ENCODE measurements at places on chromosomes 3 and 15. TPM values are rescaled to one million over a fixed set of nuclear protein-coding genes. Genes with fewer than 3 reads are reported as not detected.

DNA sequence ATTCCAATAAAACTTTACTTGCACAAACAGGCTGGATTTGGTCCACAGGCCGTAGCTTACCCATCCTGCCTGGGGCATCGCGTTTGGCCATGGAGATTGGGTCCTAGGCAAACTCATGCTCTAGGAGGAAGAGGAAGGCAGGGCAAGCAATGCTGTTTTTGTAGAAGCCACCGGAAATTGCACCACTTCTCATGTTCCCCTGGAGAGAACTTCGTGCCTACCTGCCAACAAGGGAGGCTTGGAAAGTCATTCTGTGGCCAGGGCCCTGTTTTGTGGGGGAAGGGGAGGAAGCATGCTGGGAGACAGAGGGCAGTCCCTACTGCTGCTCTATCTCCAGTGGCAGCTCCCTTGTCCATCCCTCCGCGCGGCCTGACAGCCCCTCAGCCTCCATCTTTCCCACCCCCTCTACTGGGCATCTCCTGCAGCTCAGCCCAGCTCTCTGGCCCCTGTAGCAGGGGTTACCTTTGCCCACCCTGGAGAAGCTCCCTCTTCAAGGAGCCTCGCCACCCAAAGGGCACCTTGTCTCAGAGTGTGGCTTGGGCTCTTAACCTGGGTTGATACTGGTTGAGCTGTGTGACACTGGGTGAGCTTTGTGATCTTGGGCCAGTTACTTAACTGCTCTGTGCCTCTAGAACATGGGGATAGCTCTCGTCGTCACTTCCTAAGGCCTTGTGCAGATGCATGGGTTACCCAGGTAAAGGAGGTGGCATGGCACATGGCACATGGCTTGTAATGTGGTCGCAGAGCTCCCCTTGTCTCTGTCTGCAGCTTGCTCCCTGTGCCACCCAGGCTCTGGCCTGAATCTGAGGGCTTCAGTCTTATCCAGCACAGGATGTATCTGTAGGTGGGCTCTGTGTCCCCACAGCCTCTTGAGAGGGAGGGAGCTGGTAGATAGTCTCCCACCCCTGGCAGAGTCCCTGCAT lies 6.1 kb downstream of the ABTB1 start:
- H3K27me3 ChIP-seq = no peaks in the 10 kb centered on the region
- H3K27ac ChIP-seq = no peak overlapping the region
- H3K36me3 ChIP-seq = no peaks in the 10 kb centered on the region
- peaks cover 27% of the 10 kb centered on the region for H3K4me1 ChIP-seq

DNA sequence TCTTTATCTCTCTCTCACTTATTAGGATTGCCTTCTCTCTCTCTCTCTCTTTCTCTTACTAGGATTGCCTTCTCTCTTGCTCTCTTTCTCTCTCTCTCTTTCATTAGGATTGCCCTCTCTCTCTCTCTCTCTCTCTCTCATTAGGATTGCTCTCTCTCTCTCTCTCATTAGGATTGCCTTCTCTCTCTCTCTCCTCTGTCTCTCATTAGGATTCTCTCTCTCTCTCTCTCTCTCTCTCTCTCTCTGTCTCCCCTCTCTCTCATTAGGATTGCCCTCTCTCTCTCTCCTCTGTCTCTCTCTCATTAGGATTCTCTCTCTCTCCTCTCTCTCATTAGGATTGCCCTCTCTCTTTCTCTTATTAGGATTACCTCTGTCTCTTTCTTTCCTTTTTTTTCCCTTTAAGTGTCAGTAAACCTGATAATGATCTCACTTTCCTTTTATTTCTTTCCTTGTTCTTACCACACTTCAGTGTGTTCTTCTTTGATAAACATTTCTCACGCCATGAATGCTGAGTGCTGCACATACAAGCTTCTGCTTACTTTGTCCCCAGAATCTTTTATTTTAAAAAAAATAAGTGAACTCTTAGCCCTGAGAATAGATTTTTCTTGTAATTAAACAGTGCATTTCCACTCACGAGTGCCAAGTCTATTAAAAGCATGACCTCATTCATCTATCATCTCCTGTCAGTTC lies 243.4 kb upstream of the TBC1D5 start:
- no peak overlapping the region for H3K4me3 ChIP-seq
- no peaks in the 10 kb centered on the region for H3K4me1 ChIP-seq
- no peaks in the 10 kb centered on the region for H3K27me3 ChIP-seq
- no peak for DNase-seq
- no peaks in the 10 kb centered on the region for H3K36me3 ChIP-seq

The TYRO3 gene
- 12.3 TPM for total RNA-seq

The NPAP1 gene
- total RNA-seq = not detected

The MESD gene
- 29.7 TPM for total RNA-seq

The APPL1 gene
- 35.4 TPM for total RNA-seq

GRCh38 chr3:72699631-72700030 lies 148.6 kb downstream of the SHQ1 start:
- no peak overlapping the region for H3K27ac ChIP-seq
- H3K4me3 ChIP-seq = no peak overlapping the region

- no peaks in the 10 kb centered on the region for H3K4me1 ChIP-seq
- H3K27ac ChIP-seq = no peak overlapping the region
- no peak overlapping the region for H3K4me3 ChIP-seq
- no peak for DNase-seq
Measured at GRCh38 chr15:79595306-79595705, 163.2 kb downstream of the MINAR1 start.

- H3K4me1 ChIP-seq = no peaks in the 10 kb centered on the region
- H3K27me3 ChIP-seq = no peaks in the 10 kb centered on the region
- no peak overlapping the region for H3K27ac ChIP-seq
- DNase-seq = no peak
Measured at GRCh38 chr3:135329479-135329878, 534.4 kb downstream of the EPHB1 start.

The COL7A1 gene
- 44.2 TPM for total RNA-seq

- DNase-seq = no peak
- H3K27me3 ChIP-seq = no peaks in the 10 kb centered on the region
- H3K36me3 ChIP-seq = no peaks in the 10 kb centered on the region
- no peak overlapping the region for H3K4me3 ChIP-seq
- H3K27ac ChIP-seq = no peak overlapping the region
- no peaks in the 10 kb centered on the region for H3K4me1 ChIP-seq
Measured at GRCh38 chr3:131713416-131714123, 210.8 kb upstream of the MRPL3 start.

The KLHDC8B gene
- 2.4 TPM for total RNA-seq

- H3K27ac ChIP-seq = no peak overlapping the region
- H3K4me1 ChIP-seq = no peaks in the 10 kb centered on the region
- DNase-seq = peak; percentile 47
- H3K27me3 ChIP-seq = peaks cover 46% of the 10 kb centered on the region
- no peak overlapping the region for H3K4me3 ChIP-seq
Measured at GRCh38 chr15:77907824-77908751, 169.4 kb downstream of the TBC1D2B start.

The CD276 gene
- total RNA-seq = 52.8 TPM

DNA sequence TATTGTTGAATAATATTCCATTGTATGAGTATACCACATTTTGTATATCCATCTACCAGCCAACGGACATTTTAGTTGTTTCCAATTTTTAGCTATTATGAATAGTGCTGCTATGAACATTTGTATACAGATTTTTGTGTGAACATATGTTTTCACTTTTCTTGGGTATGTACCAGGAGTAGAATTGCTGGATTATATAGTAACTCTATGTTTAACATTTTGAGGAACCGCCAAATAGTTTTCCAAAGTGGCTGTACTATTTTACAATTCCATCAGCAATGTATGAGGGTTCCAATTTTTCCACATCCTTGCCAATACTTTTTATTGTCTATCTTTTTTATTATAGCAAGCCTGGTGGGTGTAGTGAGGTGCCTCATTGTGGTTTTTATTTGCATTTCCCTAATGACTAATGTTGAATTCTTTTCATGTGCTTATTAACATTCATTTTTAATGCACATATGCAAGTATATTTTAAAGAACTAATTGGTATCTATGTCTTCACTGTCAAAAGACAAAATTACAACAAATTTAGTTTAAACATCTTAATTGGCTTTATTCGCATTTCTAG lies 77.5 kb upstream of the PIAS1 start:
- no peak for DNase-seq
- H3K27ac ChIP-seq = no peak overlapping the region
- no peak overlapping the region for H3K4me3 ChIP-seq
- no peaks in the 10 kb centered on the region for H3K36me3 ChIP-seq

The FILIP1L gene
- total RNA-seq = 2.4 TPM

- no peak overlapping the region for H3K4me3 ChIP-seq
- no peak for DNase-seq
- H3K36me3 ChIP-seq = no peaks in the 10 kb centered on the region
- H3K4me1 ChIP-seq = peaks cover 27% of the 10 kb centered on the region
Measured at GRCh38 chr15:40960925-40961324, 7.7 kb downstream of the CHAC1 start.

The C3orf70 gene
- total RNA-seq = not detected

- no peak overlapping the region for H3K4me3 ChIP-seq
- no peaks in the 10 kb centered on the region for H3K27me3 ChIP-seq
- no peaks in the 10 kb centered on the region for H3K36me3 ChIP-seq
- H3K4me1 ChIP-seq = no peaks in the 10 kb centered on the region
- no peak for DNase-seq
- H3K27ac ChIP-seq = no peak overlapping the region
Measured at GRCh38 chr15:36673039-36673438, 93.6 kb downstream of the CDIN1 start.

GRCh38 chr3:45075821-45076625 lies 49.9 kb downstream of the CLEC3B start:
- no peak for DNase-seq
- H3K4me3 ChIP-seq = no peak overlapping the region
- H3K27me3 ChIP-seq = no peaks in the 10 kb centered on the region
- H3K4me1 ChIP-seq = peaks cover 6% of the 10 kb centered on the region

- no peaks in the 10 kb centered on the region for H3K36me3 ChIP-seq
- no peak overlapping the region for H3K4me3 ChIP-seq
- peaks cover 26% of the 10 kb centered on the region for H3K27me3 ChIP-seq
- no peak overlapping the region for H3K27ac ChIP-seq
Measured at GRCh38 chr15:92510163-92510882, 116.6 kb downstream of the ST8SIA2 start.

The LRTM1 gene
- not detected for total RNA-seq

- DNase-seq = no peak
- no peak overlapping the region for H3K27ac ChIP-seq
- H3K27me3 ChIP-seq = no peaks in the 10 kb centered on the region
- H3K36me3 ChIP-seq = no peaks in the 10 kb centered on the region
- peaks cover 6% of the 10 kb centered on the region for H3K4me1 ChIP-seq
- H3K4me3 ChIP-seq = no peak overlapping the region
Measured at GRCh38 chr15:59399465-59400102, 26.9 kb upstream of the MYO1E start.

The HRG gene
- 0.16 TPM for total RNA-seq

The MKRN3 gene
- not detected for total RNA-seq

- H3K4me1 ChIP-seq = no peaks in the 10 kb centered on the region
- no peak for DNase-seq
- H3K4me3 ChIP-seq = no peak overlapping the region
- no peaks in the 10 kb centered on the region for H3K36me3 ChIP-seq
- no peaks in the 10 kb centered on the region for H3K27me3 ChIP-seq
Measured at GRCh38 chr15:58512522-58512921, 80.7 kb downstream of the LIPC start.

DNA sequence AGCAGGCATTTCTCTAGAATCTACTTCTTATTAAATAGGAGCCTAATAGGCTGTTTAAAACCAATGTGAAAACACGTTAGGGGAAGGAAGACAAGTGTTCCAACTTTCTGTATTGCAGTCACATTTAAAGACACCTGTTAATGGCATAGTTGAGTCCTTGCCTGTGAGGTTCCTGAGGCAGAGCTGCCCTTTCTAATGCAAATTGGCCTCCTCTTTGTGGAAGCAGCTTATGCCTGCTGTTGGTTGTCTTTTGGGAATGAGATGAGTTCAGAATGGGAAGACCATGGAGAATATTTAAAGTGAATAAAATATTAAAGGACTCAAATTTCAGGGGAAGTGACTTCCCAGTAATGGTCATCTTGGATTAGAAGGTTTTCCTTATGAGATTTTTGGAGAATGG lies 51.2 kb downstream of the NEK11 start:
- H3K4me1 ChIP-seq = no peaks in the 10 kb centered on the region
- no peaks in the 10 kb centered on the region for H3K36me3 ChIP-seq
- H3K27me3 ChIP-seq = no peaks in the 10 kb centered on the region
- H3K4me3 ChIP-seq = no peak overlapping the region
- no peak overlapping the region for H3K27ac ChIP-seq
- DNase-seq = no peak

GRCh38 chr15:40755812-40756208 lies 756 bp upstream of the RMDN3 start:
- H3K27ac ChIP-seq = peak overlapping the region; percentile 89
- H3K4me1 ChIP-seq = no peaks in the 10 kb centered on the region
- H3K4me3 ChIP-seq = peak overlapping the region; percentile 93
- H3K27me3 ChIP-seq = no peaks in the 10 kb centered on the region
- no peak for DNase-seq

DNA sequence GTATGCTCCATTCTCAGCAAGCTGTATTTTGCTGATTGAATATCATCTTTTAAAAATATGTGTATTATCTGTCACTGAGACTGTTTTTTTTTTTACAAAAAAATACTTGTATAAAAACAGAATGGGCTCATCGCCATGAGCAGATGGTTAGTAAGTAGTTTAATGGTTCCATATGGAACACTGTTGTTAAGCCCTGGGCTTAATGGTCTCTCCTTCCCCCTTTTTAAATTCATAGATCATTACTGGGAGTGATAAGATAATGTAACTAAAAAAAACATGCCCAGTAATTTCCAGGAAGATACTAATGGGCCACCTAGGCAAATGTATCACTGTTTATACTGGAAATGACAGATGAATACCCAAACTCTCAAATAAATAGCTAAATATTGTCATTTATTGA lies 95.3 kb upstream of the TPRG1 start:
- no peak overlapping the region for H3K27ac ChIP-seq
- no peaks in the 10 kb centered on the region for H3K27me3 ChIP-seq
- peaks cover 6% of the 10 kb centered on the region for H3K4me1 ChIP-seq

DNA sequence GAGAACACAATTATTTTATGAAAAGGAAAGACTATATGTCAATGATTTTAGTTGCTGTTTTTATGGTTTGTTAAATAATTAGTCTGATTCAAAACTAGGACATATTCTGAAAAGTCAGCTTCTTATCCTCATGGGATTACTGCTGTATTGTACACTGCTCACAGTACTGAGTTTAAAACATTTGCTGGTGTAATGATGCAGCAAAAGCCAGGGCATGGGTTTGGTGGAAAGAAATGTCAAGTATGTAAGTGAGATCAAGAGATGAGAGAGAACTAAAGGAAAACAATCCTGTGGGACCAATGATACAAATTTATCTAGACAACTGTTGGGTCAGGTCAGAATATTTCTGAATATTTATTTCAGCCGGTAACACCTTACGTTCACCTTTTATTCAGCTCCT lies 210.1 kb upstream of the ARHGEF26 start:
- H3K27me3 ChIP-seq = no peaks in the 10 kb centered on the region
- no peak for DNase-seq
- H3K4me3 ChIP-seq = no peak overlapping the region
- H3K4me1 ChIP-seq = no peaks in the 10 kb centered on the region
- no peaks in the 10 kb centered on the region for H3K36me3 ChIP-seq

The CAMKV gene
- total RNA-seq = not detected

- H3K4me1 ChIP-seq = no peaks in the 10 kb centered on the region
- H3K36me3 ChIP-seq = no peaks in the 10 kb centered on the region
- H3K4me3 ChIP-seq = no peak overlapping the region
- DNase-seq = no peak
- no peaks in the 10 kb centered on the region for H3K27me3 ChIP-seq
- H3K27ac ChIP-seq = no peak overlapping the region
Measured at GRCh38 chr3:73510334-73510733, 114.4 kb downstream of the PDZRN3 start.

- H3K27ac ChIP-seq = no peak overlapping the region
- H3K4me3 ChIP-seq = no peak overlapping the region
- H3K4me1 ChIP-seq = no peaks in the 10 kb centered on the region
Measured at GRCh38 chr3:167030082-167030725, 349.9 kb downstream of the ZBBX start.

Data from MCF 10A (cell line).